ENCODE measurements at places on chromosomes 2 and 18.

DNA sequence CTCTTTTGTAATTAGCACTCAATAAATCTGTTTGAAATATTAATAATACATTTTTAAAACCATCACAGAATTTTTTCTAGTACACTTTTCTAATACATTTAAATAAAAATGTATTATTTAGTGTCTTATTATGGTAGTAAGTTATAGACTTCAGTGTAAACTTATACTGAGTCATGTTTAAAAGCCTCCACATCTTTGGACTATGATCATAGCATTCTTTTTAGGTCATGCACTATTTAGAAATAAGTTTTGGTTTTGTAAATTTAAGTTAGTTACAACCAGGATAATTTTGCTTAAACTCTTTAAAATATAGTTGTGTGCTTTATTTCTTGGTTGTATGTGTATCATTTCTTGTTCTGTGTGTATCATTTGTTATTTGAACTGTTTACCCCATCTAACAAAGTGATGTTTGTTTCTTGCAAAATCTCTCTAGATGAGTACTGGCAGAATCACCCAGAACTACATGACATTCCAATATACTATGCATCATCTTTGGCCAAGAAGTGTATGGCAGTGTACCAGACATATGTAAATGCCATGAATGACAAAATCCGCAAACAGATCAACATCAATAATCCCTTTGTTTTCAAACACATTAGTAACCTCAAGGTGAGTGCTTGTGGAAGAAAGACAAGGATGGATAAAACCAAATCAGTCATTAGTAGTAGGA, 16.7 kb downstream of the CPSF3 start:
- DNase-seq = no peak

- no peak for DNase-seq
Observed at GRCh38 chr2:192159208-192159607, 35.5 kb downstream of the TMEFF2 start.

GRCh38 chr2:202172439-202173211, 65.8 kb downstream of the SUMO1 start:
- DNase-seq = peak; percentile 36

DNA sequence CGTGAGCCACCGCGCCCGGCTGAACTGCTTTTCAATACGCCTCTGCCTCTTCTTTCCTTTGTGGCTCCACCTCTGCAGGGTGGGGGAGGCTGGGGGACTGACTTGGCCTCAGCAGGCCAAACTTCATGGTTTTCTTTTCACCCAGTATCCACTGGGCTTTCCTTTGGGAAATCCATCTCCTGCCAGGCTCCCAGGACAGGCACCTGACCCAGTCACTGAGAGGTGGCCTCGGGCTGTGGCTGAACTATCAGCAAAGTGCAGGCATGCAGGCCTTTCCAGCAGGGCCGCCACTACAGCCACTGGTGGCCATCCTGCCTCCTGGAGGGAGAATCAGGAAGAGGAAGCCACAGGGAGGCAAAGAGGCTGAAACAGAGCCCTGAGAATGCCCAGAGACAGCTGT, 33.4 kb upstream of the SEMA4C start:
- no peak for DNase-seq

- DNase-seq = no peak
Observed at GRCh38 chr2:134103196-134103595, 150.7 kb upstream of the MGAT5 start.

DNA sequence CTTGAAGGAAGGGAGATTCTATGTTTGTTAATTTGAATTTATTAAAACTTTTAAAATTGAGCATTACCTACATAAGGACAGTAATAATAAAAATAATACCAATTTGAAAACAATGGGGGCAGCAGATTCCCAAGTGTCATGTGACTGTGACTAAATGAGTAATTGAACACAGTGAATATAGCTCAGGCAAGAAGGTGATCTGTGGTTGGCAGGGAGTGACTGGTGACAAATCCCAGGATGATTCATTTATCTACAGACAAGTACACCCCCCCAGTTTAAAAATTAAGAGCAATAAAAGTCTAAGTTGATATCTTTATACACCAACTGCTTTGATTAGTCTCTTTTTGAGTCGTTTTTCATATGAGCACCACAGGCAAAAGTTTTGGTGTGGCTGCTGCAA, 299.5 kb downstream of the ARHGAP15 start:
- peak; percentile 25 for DNase-seq

DNA sequence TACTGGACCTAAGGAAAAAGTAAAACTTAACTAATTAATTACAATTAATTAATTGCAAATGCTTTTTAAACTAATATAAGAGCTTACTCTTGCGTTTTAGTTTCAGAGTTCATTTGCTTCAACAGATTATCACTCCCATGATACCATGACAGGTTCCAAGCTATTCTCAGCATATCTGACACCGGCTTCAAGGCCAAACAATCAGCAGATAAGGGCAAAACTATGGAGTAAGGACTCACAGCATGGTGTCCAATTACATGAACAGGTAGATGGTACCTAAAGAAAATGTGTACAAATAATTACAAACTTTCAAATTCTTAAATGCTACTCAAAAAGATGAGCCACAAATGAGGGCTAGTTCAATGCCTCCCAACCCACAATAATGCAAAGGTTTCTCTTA, 77.2 kb downstream of the RTTN start:
- no peak for DNase-seq

DNA sequence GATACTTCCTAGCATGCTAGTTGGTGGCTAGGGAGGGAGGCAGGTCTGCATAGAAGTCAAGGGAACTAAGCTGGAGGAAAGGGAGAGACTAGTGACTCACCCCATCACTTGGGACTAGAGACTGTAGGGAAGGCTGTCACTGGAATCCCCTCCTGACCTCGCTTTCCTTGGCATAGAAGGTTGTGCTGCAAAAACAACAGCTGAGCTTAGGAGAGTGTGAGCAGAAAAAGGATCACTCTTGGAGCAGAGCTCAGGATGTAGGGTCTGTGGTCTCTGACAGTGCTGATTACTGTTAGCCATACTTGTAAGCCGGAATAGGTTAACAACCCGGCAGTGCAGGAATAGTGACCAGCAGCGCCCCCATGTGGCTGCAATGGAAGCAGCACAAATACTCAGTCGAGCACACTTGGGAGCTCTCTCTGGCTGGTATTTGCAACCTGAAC, 66.9 kb upstream of the SMAD2 start:
- no peak for DNase-seq

Data from Daoy (cell line).